Activated CD4-positive, alpha-beta T cell treated with anti-CD3 and anti-CD28 coated beads, Interleukin-2, amount 10 ng/mL, durations not matched to agents 24 days and 14 days (primary cell): ENCODE measurements at places on chromosomes 12 and 14. TPM values are rescaled to one million over a fixed set of nuclear protein-coding genes. Genes with fewer than 3 reads are reported as not detected.

GRCh38 chr14:51867741-51868140 is 7.3 kb downstream of the GNG2 start:
- DNase-seq = peak; percentile 64

CFAP54 gene
- 0.09 TPM in 2 replicates for total RNA-seq

MGAT2 gene
- 45.6 and 48.5 TPM in 2 replicates for total RNA-seq

TAS2R14 gene
- 2.7 and 3.5 TPM in 2 replicates for total RNA-seq

TPH2 gene
- total RNA-seq = not detected in 2 replicates

GRCh38 chr14:52917735-52918134 is 33.1 kb downstream of the FERMT2 start:
- peak; percentile 60 for DNase-seq

GRCh38 chr12:85955127-85955526 is 81.0 kb downstream of the NTS start:
- DNase-seq = no peak

- no peak for DNase-seq
Measured at GRCh38 chr14:43591776-43592175, 915.3 kb downstream of the FSCB start.

GRCh38 chr12:57080855-57081254 is 2.3 kb upstream of the NEMP1 start:
- DNase-seq = no peak

KRT78 gene
- total RNA-seq = not detected in 2 replicates

GRCh38 chr12:19140381-19141236 is 11.1 kb downstream of the PLEKHA5 start:
- DNase-seq = no peak

DNA sequence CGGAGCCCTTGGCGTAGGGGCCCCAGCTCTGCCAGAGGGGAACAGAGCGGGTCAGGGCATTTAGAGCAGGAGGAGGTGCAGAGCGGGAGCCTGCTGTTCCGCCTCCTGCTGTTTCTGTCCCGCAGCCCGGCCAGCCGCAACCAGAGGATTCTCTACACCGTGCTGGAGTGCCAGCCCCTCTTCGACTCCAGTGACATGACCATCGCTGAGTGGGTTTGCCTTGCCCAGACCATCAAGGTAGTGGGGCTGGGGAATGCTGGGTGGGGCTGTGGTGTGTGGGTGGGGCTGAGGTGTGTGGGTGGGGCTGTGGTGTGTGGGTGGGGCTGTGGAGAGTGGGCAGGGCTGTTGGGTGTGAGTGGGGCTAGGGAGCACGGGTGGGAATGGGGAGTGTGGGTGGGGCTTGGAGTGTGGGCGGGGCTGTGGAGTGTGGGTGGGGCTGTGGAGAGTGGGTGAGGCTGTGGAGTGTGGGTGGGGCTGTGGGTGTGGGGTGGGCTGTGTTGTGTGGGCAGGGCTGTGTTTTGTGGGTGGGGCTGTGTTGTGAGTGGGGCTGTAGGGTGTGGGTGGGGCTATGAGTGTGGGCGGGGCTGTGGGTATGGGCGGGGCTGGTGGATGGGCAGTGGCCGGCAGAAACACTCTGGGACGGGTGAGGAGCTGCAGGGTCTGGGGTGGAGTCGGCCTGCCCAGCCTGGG is 8.0 kb downstream of the ASPG start:
- no peak for DNase-seq

LGR5 gene
- not detected in 2 replicates for total RNA-seq

C1R gene
- total RNA-seq = 1.4 and 2.5 TPM in 2 replicates

APOLD1 gene
- total RNA-seq = 4.1 and 5.2 TPM in 2 replicates

CCDC38 gene
- not detected in 2 replicates for total RNA-seq

GRCh38 chr12:92556141-92556540 is 146.6 kb upstream of the PLEKHG7 start:
- DNase-seq = peak; percentile 68
